ENCODE measurements at places on chromosomes 2 and 18.

GRCh38 chr2:112032224-112032586 is 22.9 kb upstream of the TMEM87B start:
- DNase-seq = no peak

- no peak for DNase-seq
Measured at GRCh38 chr2:58448065-58448507, 207.0 kb upstream of the FANCL start.

- no peak for DNase-seq
Measured at GRCh38 chr2:239039479-239039861, 191.6 kb downstream of the TWIST2 start.

- peak; percentile 59 for DNase-seq
Measured at GRCh38 chr2:100291152-100291970, 30.9 kb downstream of the LONRF2 start.

- DNase-seq = no peak
Measured at GRCh38 chr18:23136326-23137096, 1.2 kb downstream of the CABLES1 start.

DNA sequence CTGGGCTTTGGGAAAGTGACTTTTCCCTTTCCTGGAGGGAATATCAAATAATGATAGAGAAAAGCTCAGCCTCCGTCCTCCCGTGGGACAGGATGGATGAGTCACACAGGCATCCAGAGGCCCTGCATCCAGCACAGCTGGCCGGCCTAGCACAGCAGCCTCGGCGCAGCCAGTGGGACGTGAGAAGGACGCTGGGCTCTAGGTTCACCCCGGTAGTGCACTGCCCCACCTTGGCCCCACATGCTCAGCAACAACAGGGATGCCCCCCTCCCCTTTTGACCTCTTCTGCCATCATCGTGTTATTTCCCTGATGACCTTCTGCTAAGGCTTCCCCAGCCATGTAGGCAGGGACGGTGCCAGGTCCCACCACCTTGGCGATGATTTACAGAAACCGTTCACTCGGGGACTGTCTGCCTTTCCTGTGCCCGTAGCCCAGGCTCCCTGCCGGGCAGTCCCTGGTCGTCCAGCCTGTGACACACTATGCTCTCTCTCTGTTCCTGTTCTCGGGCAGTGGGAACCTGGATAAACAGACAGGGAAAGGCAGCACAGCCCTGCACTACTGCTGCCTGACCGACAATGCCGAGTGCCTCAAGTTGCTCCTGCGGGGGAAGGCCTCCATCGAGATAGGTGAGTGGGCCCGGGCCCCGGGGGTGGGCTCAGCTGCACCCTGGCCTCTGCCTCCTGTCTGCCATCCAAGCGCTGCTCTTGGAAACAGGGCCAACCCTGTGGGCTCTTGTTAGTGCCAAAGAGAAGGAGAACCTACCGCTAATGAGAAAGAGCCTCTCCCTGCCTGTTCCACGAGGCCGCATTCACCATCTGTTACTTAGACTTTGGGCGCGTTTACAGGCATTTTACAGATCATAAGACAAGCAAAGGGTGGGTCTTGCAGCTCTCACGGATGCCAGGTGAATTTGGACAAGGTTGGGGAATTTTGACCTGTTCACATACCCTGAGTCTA is 44.6 kb downstream of the ITGB1BP1 start:
- DNase-seq = no peak

DNA sequence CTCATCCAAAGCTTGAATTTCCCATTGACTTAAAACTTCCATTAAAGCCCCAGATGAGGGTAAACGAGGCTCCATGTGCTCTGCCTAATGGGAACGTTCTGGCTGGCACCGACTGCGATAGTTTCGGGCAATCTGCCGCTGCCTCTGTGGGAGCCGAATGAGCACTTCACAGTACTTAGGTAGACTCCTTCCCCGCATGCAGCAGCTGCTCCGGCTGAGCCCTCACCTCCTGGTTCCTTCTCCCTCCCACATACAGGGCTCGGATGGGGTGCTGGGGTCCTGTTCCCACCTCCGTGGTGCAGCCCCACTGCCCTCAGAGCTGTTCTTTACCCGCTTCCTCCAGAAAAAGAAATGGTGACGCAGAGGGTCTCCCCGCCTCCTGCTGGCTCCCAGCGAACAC is 476.5 kb upstream of the SALL3 start:
- no peak for DNase-seq

DNA sequence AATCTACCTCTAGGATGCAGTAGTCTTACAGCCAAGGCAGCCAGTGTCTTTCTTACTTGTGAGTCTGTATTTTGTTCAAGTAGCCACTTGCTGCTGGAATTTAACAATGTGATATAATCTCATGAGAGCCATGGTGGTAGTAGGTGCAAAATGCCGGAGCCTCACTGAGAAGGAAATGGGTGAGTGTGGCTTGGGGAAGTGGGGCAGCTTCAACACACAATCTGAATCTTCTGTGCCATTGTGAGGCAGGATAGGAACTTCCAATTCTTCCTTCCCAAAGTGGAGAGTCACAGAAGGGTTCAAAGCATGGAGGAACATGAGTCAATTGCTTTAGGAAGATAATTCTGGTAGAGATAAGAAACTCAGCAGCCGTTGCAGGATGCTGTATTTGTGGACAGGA is 158.7 kb upstream of the APCDD1 start:
- DNase-seq = no peak
